ENCODE measurements at places on chromosomes 2 and 18.

DNA sequence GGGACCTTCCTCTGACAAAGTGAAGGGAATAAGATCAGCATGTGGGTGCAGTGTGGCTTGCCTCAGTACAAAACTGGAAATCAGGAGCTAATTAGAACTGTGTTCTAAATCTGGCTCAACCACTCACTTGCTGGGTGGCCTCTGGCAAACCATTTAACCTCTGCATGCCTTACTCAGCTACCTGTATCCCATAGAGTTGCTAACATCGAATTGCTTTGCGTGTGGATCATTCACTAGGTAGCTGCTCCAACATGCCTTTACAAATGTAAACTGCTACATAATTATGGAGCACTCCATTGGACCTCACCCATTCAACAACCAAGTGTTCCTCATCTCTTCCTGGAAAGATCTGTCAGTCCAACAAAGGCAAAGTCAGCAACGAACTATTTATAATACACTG is 19.0 kb downstream of the PLEKHM3 start:
- DNase-seq = no peak

DNA sequence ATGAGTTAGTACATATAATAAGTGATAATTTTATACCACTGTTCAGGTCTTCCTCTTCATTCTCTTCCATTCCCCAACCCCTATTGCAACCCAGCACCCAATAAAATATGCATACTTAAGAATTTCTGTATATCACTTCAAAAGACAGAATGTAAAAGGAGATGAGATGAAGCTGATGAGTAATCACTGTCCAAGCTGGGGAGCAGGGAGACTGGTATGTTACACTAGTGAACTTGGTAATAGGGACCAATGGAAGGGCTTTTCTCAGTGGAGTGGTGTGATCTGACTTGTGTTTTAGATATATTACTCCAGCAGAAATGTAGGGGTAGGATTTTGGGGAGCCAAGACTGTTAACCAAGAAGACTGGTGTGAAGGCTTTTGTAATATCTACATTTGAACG is 18.0 kb upstream of the ARHGAP28 start:
- no peak for DNase-seq

DNA sequence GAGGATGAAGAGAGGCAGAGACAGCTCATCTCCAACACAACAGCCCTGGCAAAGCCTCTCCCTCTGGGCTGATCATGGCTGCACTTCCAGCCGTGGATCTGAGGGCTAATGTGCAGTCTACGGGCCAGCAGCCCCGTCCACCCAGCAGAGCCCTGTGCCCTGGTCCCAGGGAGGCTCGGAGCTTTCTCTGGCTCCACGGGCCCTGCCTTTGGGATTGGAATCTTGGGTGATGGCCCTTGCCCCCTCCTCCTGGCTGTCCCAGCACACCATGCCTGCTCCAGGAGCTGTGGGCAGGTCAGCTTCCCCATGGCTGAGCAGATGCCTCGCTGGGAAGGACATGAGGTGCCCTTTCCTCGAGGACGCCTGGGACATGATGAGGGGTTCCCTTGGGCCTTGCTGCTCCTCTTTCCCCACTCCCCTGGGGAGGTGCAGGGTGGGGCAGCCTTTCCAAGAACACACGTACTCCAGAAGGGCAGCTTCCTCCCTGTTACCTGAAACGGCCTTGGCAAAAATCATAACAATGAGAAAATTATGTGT is 66.9 kb downstream of the C18orf63 start:
- no peak for DNase-seq

DNA sequence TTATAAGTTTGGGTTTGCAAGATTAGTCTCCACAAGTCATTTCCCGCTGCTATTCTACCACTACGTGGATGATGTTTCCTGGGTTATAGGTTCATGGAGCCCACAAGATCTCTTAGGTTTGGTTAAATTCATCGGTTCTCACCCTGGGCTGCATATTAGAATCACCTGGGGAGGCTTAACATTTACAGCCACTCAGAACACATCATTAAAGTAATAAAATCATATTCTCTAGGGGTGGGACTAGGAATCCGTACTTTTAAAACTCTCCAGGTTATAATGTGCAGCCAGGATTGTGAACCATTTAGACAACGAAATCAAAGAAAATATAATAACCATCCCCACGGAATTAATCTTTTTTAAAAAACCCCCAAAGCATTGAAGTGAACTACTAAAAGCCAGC is 167.7 kb downstream of the ACTR3 start:
- DNase-seq = no peak

GRCh38 chr2:47297767-47298425 is 105.1 kb upstream of the MSH2 start:
- DNase-seq = no peak

DNA sequence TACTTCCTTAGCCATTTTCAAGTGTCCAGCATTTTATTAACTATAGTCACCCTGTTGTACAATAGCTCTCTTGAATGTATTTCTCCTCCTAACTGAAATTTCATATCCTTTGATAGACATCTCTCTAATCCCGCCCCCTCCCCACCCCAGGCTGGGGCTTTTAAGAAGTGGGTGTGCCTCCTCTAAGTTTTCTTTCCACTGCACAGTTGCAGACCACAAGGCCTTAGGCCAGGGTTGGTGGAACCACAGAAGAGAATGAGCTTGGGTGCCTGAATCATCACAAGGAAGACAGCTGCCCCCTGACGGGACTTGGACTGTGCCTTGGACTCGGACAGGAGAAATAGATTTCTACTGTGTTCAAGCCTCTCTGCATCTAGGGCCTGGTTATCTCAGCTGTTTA is 193.4 kb downstream of the HAUS1 start:
- DNase-seq = no peak

DNA sequence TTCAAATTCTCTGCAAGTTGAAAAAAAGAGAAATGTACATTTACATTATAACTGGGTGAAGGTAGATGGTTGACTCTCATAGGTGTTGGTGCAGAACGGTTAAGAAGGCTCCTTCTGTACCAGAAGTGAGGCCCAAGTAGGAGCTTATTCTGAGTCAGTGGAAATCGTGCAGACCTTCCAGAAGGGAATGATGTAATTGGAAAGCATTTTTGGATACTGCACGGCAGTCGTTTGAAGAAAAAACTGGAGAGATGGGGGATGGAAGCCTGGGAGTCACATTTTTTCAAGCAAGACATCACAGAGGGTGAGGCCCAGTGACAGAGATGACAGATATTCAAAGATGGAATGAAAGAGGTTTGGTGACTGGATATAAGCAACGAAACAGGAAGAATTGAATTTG is 39.4 kb downstream of the HRH4 start:
- no peak for DNase-seq

- DNase-seq = no peak
Observed at GRCh38 chr2:201925056-201925455, 108.6 kb upstream of the FZD7 start.

GRCh38 chr2:187991389-187991788 is 300.3 kb upstream of the GULP1 start:
- DNase-seq = no peak

- DNase-seq = peak; percentile 38
Observed at GRCh38 chr2:241354668-241355658, 1.1 kb upstream of the FARP2 start.

DNA sequence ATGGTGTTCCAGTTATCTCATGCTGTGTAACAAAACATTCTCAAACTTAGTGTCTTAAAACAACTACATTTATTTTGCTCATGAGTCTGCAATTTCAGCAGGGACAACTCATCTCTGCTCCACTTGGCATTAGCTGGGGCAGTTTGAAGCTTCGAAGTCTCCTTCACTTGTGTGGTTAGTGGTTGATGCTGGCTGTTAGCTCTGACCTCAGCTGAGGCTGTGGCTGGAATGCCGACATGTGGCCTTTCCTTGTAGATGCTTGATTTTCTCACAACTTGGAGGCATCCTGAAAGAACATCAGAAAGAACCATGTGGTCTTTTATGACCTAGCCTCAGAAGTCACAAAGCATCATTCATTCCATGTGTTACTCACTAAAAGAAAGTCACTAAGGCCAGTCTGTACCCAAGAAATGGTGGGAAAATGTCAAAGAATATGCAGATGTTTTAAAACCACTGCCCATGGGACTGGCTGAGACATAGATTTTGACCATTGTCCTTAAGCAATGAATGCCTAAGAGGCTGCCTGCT is 3.8 kb upstream of the TMSB10 start:
- no peak for DNase-seq

DNA sequence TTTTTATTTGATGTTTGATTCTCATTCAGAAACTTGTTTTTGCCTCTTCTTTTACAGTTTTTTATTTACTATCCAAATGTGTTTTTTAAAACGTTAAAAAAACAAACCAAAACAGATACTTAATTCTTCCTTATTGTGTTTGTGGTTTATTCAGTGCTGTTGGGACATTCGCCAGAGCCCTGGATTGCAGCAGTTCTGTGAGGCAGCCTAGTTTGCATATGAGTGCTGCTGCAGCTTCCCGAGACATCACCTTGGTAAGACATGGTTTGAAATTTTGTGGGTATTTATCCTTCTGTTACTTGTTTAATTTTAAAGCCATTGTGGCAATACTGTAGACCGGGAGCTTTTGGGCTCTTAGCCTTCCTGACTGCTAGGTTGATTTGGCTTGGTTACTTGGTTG is 91.2 kb downstream of the MTA3 start:
- no peak for DNase-seq

DNA sequence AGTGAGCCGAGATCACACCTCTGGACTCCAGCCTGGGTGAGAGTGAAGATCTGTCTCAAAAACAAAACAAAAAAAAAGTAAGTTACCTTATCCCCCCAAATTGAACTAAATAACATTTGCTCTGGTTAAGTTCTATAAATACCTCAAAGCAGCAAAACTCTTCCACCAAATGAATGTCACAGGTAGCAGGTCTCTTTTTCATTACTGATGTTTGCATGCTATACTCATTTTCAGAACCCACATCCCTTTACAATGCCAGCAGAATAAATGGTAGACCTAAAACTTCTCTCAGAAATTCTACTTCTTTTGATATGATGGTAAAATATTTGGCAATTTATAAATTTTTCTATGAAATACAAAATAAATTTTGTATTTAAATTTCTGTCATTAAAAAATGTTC is 22.3 kb downstream of the INO80D start:
- DNase-seq = no peak

Data from kidney capillary endothelial cell (primary cell).